ENCODE measurements at places on chromosomes 3 and 15.

GRCh38 chr3:82236257-82236656 is 474.8 kb upstream of the GBE1 start:
- DNase-seq, result no peak

DNA sequence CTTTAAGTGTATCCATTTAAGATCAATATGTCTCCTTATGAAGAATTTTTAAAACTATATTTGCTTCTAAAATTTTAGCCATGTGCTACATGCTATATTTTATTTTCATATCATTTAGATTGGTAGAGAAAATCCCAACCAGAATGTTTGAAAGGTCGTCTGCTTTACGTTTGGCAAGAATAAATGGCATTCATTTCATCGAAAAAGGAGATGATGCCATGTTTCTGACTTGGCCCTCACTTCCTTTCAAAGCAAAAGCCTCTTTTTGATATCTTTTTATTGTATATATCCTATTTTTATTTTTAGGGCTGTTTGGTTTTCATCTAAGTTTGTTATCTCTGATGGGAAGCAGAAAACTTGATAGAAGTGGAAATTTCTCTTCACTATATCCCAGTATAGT is 176.2 kb downstream of the PLCL2 start:
- no peak for DNase-seq

- DNase-seq, result no peak
These were observed 18.4 kb downstream of the ITGA11 start for GRCh38 chr15:68413363-68414205.

DNA sequence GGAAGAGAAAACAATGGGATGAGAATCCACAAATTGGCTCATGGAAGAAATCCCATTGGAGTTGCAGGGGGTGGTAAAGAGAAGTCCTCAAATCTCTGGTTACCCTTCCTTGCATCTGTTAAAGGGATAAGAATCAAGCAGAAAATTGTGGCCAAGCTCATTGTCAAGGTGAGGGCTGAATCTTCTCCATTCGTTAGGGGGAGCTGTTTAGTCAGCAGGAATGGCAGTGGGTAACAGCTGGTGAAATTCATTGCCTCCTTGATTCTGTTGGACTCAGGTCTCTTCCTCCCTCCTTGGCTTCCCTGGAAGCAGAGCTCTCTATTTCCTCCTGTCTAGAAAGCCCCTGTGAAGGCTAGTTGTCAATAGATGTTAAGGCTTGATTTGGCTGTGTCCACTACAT is 343.1 kb upstream of the SEMA6D start:
- DNase-seq, result no peak

DNA sequence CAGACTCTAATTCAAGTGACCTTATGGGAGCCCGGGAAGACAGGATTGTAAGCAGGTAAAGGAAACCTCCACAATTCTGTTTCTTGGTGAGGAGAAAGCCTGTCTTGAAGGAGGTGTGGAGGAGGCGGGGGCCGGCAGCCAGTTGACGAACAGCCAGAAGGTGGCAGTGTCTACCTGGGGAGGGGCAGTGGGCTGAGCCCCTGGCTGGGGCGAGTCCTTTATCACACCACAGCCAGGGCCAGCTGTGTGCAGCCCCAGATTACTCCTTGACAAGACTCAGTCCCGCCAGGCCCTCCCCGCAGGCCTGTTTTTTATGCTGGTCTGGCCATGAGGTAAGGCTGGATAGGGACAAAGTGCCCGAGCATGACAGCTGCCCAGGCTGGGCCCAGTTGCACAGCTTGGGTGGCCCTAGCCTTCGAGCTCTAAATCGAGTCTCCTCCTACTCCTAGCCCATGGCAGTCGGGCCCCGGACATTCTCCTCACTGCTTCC is 40.9 kb upstream of the IDH2 start:
- peak; percentile 30 for DNase-seq

- DNase-seq, result no peak
These were observed 307.1 kb downstream of the MECOM start for GRCh38 chr3:169356284-169356955.

GRCh38 chr15:73436613-73437012 is 6.4 kb upstream of the REC114 start:
- DNase-seq, result no peak

- DNase-seq, result no peak
These were observed 23.5 kb downstream of the DRD3 start for GRCh38 chr3:114155370-114155821.

All from stimulated activated CD8-positive, alpha-beta memory T cell treated with anti-CD3 and anti-CD28 coated beads, Interleukin-12 subunit alpha, Interleukin-12 subunit beta, amount 100 ng/mL, for 1 hour (primary cell).